ENCODE measurements at places on chromosomes 7 and 10.

GRCh38 chr10:24006741-24007140 lies 202.2 kb upstream of the KIAA1217 start:
- DNase-seq, result no peak

GRCh38 chr7:80257756-80258155 lies 123.1 kb downstream of the GNAI1 start:
- DNase-seq, result peak; percentile 39

DNA sequence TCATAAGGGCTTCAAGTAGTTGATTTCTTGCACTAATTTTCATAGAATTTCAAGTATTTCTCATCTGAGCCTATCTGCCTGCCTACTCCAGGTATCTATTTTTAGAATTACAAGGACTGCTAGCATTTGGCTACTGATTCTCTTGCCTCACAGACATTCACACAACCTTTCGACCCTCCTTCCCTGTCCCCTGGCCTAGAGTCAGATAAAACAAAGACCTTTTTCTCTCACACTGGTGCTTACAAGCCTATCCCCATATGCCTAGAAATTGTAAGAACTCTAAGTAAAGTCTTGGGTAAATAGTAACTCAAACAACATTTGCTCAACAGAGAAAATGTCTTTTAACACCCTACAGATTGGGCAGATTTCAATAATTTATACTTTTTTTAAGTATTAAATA lies 6.3 kb downstream of the GPAM start:
- no peak for DNase-seq

- no peak for DNase-seq
These were observed 20.9 kb downstream of the PSPH start for GRCh38 chr7:56030340-56030739.

GRCh38 chr7:44224974-44225565 lies 24.3 kb downstream of the YKT6 start:
- DNase-seq, result no peak

DNA sequence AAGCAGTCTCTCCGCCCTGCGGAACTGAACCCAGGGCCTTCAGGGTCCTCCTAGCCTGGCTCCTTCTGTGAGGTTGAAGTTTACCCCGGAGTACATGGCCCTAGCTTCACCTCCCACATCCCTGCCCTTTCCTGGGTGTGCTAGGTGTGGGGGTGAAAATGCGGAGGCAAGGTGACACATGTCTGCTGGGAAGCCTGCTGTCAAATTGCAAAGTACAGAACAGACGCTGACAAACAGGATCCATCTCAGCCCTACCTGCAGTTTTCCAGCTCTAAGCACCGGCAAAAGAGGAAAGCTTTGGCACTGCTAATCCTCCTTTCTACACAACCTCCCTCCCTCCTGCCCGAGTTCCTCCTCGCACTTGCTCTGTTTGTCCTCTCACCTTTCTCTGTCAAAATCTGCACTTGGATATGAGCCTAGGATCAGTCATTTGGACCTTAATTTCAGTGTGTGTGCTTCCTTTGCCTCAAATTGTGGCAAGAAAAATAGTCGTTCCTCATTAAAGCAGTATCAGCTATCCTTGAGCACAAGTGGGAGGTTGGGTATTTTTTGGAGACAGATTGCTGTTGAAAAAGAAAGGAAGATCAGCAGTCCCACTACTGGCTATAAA lies 14.4 kb upstream of the GPR15LG start:
- DNase-seq, result no peak

DNA sequence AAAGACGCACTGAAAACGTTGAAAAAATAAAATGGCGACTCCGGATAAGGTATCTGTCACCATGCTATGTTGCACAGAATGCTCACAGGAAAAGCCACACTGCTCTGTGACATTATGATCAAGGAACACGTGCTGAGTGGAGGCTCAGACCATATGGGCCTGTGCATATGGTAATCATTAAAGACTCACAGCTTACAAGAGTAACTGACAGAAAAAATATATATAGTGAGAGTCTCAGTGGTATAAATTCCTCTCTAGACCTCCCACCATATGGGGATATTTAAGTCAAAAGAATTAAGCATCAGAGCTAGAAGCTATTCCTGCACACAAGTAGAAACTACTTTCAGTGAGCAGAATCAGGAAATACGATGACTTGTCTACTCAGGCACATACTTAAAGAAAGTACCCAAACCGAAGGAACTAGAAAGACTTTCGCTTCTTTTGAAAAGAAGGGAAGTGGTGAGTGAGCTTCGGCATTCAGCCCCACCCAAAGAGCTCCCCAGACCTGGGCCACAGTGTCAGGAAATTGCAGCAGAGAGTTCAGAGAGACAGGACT lies 65.1 kb upstream of the MPP7 start:
- no peak for DNase-seq

DNA sequence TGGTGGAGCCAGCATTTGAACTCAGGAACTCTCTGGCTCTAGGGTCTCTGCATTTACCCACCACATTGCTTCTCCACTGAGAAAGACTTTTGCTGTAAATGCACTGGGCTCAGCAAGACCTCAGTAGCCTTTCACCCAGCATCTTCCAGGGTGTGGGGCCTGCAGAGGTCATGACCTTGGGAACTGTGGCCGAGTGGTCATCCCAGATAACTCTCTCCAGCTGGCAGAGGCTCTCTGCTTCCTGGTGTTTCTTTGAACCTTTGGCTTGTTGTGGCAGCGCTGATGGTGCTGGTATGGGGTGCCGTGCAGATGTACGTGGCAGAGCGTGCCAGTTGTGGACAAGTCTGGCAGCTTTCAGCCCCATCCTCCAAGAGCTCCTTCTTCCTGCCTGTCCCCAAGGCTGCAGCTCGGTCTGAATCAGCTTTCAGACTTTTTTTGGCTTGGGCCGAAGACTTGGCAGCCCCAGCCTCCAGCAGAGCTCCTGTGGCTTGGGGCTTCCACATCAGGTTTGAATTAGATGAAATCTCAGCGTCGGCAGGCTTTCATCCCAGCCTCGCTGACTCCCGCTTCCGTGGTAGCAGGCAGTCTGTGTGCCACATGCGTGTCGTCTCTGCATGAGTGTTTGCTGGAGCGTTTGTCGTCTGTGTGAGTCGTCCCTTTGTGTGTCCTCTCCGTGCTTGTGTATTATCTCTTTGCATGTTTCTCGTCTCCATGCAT lies 21.5 kb downstream of the ADAMTS14 start:
- peak; percentile 58 for DNase-seq
